IPS-NIHi11 (cell line): ENCODE measurements at places on chromosomes 7 and 10.

GRCh38 chr10:8438603-8439002 lies 384.1 kb downstream of the GATA3 start:
- no peak for DNase-seq

DNA sequence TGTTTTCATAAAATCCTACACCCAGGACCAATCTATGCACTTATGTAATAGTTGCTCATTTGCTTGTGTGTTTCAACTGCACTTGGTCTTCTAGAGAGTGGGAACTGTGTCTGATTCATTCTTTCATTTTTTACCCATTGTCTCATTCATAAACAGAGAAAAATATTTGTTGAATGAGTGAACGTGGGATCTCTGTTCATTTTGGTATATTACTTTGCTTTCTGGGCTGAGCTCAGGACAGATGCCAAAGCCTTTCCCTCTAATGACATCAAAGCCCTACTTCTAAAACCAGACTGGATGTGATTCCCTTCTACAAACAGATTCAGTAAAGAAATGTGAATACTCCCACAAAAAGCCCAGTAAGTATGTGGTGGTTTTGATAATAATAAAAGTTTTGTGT lies 145.2 kb downstream of the ST7 start:
- no peak for DNase-seq

GRCh38 chr7:123658023-123658422 lies 2.4 kb downstream of the LMOD2 start:
- no peak for DNase-seq

DNA sequence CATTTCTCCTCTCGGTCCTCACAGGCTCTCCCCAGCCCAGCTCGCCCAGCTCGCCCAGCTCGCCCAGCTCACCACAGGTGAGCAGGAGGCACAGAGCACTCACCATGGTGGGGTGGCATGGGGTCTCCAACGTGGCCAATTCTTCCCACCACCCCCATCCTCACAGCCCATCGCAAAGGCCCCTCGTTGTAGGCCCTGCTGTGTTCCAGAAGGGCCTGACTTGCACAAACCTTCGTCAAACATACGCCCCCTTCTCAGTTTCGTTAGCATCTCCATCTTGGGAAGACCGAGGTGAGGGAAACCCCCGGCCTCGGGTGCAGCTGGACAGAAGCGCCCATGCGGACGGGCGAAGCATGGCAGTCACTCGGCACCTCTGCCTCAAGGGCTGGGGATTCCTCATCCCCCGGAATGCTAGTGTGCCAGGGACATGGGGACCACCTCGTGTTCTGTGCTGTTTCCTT lies 304.6 kb downstream of the TNS3 start:
- no peak for DNase-seq

GRCh38 chr7:91826377-91826776 lies 54.1 kb downstream of the MTERF1 start:
- no peak for DNase-seq

- DNase-seq: no peak
These were observed 23.4 kb upstream of the C10orf67 start for GRCh38 chr10:23367896-23368595.

GRCh38 chr7:76077435-76077834 lies 29.5 kb downstream of the MDH2 start:
- no peak for DNase-seq

GRCh38 chr10:677750-678661 lies 11.5 kb downstream of the DIP2C start:
- DNase-seq: no peak

DNA sequence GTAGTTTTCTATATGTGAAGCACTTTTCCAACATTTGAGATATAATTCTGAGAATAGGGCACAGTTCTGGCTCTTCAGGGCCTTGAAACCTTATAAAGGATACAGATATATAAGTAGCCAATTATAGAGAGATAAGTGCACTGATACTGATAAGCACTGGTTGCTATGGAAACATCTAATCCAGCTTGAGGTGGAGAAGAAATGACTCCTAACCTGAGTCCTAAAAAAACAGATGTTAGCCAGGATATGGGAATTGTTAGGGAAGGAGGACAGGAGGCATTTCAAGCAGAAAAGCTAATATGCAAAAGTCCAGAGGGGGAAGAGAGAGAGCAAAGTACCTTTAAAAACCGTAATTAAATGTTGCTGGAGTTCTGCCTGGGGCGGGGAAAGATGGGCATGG lies 30.8 kb downstream of the STRIP2 start:
- DNase-seq: no peak

DNA sequence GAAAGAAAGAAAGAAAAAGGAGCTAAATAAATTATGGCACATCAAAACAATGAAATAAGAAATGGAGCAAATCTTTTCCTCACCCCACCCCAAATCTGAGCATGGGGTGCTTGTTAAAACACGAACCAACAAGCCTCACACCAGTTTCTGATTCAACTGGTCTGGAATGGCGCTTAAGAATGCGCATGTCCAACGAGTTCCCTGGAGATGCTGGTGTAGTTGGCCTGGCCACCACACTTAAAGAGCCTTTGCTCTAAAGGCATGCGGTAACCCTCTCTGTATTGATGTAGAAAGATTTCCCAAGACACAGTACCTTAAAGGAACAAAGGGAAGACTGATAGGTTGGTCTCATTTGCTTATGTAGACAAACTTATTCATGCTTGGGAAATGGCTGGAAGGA lies 49.1 kb upstream of the STEAP1B start:
- DNase-seq: no peak

GRCh38 chr7:52936750-52937149 lies 98.7 kb upstream of the POM121L12 start:
- no peak for DNase-seq

- DNase-seq: peak; percentile 25
These were observed 132.7 kb downstream of the KCNMA1 start for GRCh38 chr10:77504873-77505257.

GRCh38 chr10:15815242-15815885 lies 44.9 kb downstream of the MINDY3 start:
- no peak for DNase-seq

- no peak for DNase-seq
These were observed 64.4 kb upstream of the PDGFA start for GRCh38 chr7:584122-584465.

GRCh38 chr10:102151774-102152544 lies at the start of gene NOLC1:
Gene NOLC1 (plus strand): TSS chr10:102152389. CDS start chr10:102152411, 22 bp downstream.
- peak; percentile 95 for DNase-seq

GRCh38 chr10:114547056-114547455 lies 111.0 kb downstream of the ABLIM1 start:
- no peak for DNase-seq

GRCh38 chr10:112370424-112370819 lies 3.5 kb upstream of the ACSL5 start:
- DNase-seq: no peak

DNA sequence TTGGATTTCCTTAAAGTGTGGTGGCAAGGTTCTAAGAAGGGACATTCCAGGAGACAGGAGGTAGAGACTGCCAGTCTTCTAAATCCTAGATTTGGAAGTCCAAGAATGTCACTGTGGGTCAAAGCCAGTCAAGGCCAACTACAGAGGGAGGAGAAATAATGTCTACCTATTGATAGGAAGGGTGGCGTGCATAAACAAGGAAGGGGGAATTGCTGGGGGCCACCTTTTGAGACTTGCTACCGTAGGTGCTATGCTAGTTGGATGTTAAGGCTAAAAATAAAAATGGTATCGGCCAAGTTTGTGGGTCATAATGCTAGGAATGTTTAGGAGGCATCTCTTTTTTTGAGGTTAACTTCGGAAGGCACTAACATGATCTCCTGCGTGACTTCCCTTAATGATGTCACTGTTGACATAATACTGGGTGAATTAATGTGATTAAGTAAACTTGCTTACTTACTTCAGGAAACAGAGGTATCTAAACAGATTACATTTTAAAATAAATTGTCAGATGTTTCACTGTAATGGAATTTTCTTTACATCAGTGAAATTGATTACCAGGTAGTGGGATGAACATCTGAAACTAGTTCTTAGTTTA lies 4.8 kb downstream of the BTRC start:
- no peak for DNase-seq

DNA sequence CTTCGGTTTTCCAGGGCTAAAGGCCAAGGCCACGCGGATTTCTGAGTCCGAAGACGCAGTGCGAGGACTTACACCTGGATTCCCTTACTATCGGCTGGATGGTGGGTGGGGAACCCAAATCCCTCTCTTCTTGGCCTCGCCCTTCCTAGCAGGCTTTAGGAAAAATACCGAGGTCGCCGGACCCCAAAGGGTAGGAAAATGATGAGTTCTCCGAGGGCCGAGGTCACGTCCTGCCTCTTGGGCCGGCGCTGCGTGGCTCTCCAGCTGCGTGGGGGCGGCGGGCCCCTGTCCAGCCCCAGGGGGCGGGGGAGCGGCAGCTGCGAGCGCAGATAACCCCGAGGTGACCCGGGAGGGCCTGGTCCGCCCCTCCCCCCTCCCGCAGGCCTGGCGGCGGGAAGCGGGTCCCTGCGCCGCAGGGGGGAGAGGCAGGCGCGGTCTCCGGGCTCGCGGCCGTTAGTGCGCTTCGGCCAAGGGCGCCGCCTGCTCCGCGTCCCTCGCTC lies 805 bp upstream of the HMX3 start:
- DNase-seq: peak; percentile 54

DNA sequence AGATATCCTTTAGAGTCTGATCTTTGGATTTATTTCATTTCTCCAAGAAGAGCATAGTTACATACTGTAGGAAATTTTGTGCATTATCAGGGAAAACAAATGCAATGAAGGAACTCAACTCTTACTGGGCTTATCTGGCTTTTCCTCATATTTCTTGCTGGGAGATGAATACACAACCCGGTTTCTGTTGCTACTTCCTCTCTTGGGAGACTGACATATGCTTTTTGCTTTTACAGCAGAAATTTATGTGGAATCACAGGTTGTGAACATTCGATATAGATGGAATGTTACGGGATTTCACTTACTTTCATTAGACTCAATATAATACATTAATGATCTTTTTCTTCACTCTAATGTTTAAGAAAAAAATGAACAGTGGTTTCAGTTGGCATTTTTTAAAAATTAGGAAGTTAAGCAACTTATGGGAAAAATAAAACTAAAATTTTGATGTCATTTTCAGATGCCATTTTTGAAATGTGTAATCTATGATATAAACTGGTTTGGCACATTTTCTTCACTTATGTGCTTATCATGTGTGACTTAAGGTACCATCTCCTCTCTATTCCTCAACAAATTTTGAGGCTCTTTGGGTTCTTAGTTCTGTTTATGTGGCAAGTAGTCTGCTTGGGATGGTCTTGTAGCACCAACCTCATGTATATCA lies 7.1 kb downstream of the SND1 start:
- no peak for DNase-seq
